Fibroblast of skin of left quadriceps (primary cell): ENCODE measurements at places on chromosomes 3 and 15.
A peak's percentile ranks its signal among the peaks of the same experiment; 100 is the strongest.

DNA sequence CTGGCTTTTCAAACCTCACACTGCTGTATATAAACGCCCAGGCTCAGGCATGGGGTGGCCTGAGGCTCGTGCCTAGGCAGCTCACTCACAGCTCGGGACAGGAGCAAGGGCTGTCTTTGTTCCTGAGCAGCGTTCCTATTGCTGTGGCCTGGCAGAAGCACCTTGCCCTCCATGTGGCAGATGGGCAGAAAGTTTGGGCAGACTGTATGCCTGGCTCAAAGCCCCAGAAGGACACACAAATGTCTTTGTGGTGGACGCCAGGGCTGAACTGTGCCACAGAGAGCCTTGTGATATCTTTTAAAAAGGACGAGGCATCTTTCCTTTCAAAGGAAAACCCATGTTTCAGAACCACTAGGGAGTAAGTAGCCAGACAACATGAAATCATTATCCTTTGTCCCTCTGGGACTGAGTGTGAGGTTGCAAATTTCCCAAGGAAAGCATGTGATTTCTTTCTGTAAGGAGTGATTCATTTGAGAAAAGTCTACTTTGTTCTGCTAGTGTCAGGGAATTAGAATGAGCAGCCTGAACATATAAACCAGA, 29.3 kb upstream of the UBE2E1 start:
- DNase-seq: peak; percentile 75

GRCh38 chr3:44026220-44026865, 215.3 kb upstream of the TOPAZ1 start:
- no peak for DNase-seq

DNA sequence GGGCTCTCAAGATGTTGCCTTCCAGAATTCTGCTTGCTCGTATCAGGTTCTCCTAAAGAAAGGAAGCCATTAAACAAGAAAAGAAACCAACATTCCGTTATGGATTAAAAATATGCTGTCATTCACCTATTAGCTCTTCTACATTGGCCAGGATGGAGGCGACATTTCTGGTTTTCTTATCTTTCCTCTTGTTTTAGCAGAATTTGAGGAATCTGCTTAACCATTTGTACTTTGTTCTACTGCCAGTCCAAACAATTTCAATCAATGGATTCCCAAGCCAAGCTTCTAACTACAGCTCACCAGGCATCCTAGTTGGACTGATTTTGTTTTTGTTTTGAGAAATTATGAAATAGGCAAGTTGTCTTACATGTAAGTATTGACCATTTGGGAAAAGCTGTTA, 164.6 kb upstream of the TSC22D2 start:
- DNase-seq: no peak

GRCh38 chr15:74269362-74270035, 33.4 kb downstream of the CCDC33 start:
- DNase-seq: no peak

DNA sequence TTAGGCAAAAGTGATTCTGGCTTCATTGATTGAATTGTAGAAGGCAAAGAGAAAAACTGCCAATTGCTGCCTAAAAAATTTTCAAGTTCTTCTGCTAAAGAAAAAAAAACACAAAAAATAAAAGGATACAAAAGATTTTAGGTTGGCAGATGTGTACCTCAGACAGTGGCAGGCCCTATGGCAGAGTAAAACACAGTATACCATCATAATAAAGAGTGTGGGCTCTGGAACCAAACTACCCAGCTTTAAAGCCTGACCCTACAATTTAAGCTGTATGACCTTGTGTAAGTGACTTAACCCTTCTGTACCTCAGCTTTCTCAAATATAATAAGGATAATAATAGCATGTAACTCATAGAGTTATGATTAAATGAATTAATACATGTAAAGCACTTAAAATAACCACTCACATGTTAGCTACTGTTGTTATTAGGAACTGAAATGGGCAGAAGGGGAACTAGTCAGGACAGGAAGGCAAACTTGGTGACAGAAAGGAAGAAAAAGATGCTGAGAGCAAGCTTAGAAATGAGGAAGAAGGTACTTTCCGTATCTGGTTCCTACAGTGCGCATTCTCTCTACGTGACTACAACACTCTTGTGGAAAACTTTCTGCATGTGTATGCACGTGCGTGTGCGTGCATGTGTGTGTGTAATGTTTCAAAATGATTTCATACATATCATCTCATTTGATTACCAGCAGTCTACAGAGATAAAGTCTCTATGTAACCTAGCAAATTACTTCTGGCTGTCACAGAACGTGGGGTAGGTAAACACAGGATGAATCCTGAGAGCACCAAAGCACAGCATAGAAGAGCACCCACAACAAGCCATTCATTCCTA, 13.6 kb upstream of the GATM start:
- DNase-seq: no peak

- peak; percentile 23 for DNase-seq
Measured at GRCh38 chr15:68775671-68776476, 44.8 kb downstream of the ANP32A start.

GRCh38 chr3:61875046-61875844, 313.9 kb downstream of the PTPRG start:
- DNase-seq: no peak

DNA sequence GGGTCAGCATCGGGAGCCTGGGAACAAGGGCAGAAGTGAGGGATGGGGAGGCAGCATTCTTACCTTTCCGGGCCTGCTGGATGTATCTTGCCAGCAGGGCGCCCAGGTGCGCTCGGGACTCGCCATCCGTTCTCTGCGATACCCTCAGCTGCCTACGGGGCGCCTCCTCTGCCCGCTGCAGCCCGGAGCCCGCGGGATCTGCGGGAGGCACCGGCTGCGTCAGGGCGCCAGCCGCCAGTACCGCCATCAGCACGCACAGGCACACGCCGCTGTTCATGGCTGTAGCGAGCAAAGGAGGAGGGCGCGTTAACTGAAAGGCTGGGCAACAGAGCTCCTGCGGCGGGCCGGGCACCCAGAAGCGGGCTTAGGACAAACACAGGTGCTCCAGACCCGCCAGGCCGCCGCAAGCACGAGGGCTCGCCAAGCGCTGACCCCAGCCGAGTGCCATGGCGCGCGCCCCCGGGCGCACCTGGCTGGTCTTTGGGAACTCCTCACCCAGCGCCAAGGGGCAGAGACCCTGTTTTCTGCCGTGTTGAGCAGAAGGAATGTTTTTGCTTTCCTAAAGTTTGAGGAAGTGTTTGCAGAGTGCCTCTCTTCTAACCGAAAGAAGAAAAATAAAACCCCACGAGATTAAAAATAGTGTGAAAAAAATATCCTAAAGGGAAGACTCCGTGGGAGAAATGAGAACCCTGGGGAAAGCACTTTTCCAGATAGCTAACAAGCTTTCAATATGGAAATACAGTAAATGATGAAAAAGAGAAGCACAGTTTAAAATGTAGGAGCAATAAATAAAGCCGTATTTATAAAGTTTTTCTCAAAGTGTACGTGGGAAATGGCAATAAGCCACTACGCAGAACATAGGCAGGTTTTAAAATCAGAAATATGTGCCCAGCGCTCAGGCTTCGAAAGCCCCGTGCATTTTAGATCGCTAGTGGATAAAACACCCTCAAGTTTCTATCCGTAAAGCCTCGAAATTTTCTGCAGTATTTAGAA, 2.3 kb downstream of the CCK start:
- no peak for DNase-seq

- DNase-seq: no peak
Measured at GRCh38 chr3:117914540-117915100, 1120.0 kb downstream of the IGSF11 start.

DNA sequence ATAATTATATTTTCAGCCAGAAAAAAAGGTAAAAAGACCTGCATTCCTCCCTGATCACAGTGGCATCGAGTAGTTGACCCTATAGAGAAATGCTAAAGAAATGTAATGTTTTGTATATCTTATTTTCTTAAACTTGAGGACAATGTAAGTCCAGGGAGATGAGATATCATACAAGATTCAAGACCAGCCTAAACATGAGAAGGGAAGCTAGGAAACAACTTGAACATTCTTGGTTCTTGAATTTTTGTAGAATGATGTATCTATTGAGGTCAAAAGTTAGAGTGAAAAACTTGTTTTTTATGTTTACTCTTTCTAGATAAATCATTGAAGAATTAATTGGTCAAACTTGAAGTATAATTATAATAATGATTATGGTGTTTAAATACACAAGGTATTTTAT, 497.7 kb upstream of the TBL1XR1 start:
- DNase-seq: no peak

GRCh38 chr15:37837276-37837675, 97.2 kb upstream of the TMCO5A start:
- DNase-seq: no peak

- no peak for DNase-seq
Measured at GRCh38 chr15:41610048-41610447, 50.2 kb upstream of the MGA start.

GRCh38 chr3:2303566-2303965, 204.9 kb downstream of the CNTN4 start:
- DNase-seq: peak; percentile 1

GRCh38 chr3:9339761-9340471, 22.9 kb upstream of the THUMPD3 start:
- no peak for DNase-seq

- DNase-seq: no peak
Measured at GRCh38 chr15:50071551-50072258, 47.3 kb downstream of the ATP8B4 start.

GRCh38 chr3:116836286-116836685, 126.7 kb downstream of the TUSC7 start:
- peak; percentile 52 for DNase-seq
